ENCODE measurements at places on chromosomes 5 and 9. TPM values are rescaled to one million over a fixed set of nuclear protein-coding genes. Genes with fewer than 3 reads are reported as not detected.

DNA sequence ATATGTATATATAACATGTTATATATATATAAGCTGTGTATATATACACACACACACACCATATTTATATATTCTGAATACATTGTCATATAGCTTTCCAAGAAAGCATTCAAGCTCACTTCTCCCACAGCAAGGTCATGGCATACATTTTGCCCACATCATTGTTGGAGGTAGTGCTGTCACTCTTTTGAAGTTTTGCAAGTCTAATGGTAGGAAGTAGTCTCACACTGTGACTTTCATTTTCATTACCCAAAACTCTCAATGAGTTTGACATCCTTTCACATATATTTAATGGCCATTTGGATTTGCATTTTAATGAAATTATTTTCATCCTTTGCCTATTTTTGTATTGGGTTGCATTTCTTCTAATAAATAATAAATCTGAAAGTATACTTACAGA is 59.8 kb upstream of the COX7C start:
- no peak overlapping the region for H3K4me3 ChIP-seq
- no peaks in the 10 kb centered on the region for H3K27me3 ChIP-seq
- no peaks in the 10 kb centered on the region for H3K36me3 ChIP-seq
- no peak for DNase-seq
- no peak overlapping the region for H3K27ac ChIP-seq

GRCh38 chr5:123176224-123176937 is 87.3 kb downstream of the PRDM6 start:
- H3K4me3 ChIP-seq = no peak overlapping the region
- no peak for DNase-seq

DNA sequence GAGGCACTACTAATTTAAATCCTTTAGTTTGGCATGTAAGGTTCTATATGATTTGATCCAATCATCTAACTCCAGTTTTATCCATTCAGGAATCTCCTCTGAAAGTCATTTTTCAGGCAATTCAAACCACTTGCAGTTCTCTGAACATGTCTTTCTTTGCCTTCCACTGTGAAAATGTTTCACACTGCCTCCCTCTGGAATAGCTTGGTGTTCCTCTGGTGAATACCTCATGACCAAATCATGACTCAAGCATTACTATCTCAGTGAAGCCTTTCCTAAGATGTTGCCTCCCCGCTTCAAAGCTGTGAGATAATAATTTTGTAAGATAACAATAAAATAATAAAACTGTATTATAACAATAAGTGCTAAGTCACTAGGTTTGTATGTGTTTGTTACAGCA is 981.1 kb downstream of the DTWD2 start:
- H3K27me3 ChIP-seq = no peaks in the 10 kb centered on the region
- no peaks in the 10 kb centered on the region for H3K36me3 ChIP-seq
- no peak overlapping the region for H3K27ac ChIP-seq
- DNase-seq = no peak

GRCh38 chr9:114221706-114222465 is 66.5 kb downstream of the COL27A1 start:
- no peak overlapping the region for H3K4me3 ChIP-seq
- no peak overlapping the region for H3K27ac ChIP-seq
- no peaks in the 10 kb centered on the region for H3K36me3 ChIP-seq
- H3K27me3 ChIP-seq = no peaks in the 10 kb centered on the region

GRCh38 chr5:74051076-74051475 is 425.1 kb downstream of the ARHGEF28 start:
- no peak overlapping the region for H3K27ac ChIP-seq
- DNase-seq = no peak
- H3K4me1 ChIP-seq = no peaks in the 10 kb centered on the region
- H3K4me3 ChIP-seq = no peak overlapping the region

- no peaks in the 10 kb centered on the region for H3K27me3 ChIP-seq
- H3K27ac ChIP-seq = no peak overlapping the region
- DNase-seq = no peak
- H3K4me3 ChIP-seq = no peak overlapping the region
- no peaks in the 10 kb centered on the region for H3K36me3 ChIP-seq
- peaks cover 16% of the 10 kb centered on the region for H3K4me1 ChIP-seq
Observed at GRCh38 chr5:36945687-36946086, 69.1 kb downstream of the NIPBL start.

AGXT2 gene
- not detected for total RNA-seq

- H3K4me3 ChIP-seq = no peak overlapping the region
- peaks cover 7% of the 10 kb centered on the region for H3K27me3 ChIP-seq
- no peaks in the 10 kb centered on the region for H3K36me3 ChIP-seq
- no peaks in the 10 kb centered on the region for H3K4me1 ChIP-seq
Observed at GRCh38 chr9:86410281-86410680, 56.1 kb upstream of the TUT7 start.

RETREG1 gene
- total RNA-seq = 12.1 TPM

BASP1 gene
- 0.49 TPM for total RNA-seq

TAF11L5 gene
- total RNA-seq = not detected

GRCh38 chr5:75460942-75461610 is 50.4 kb downstream of the CERT1 start:
- no peak overlapping the region for H3K27ac ChIP-seq
- H3K4me1 ChIP-seq = peaks cover under 1% of the 10 kb centered on the region
- no peaks in the 10 kb centered on the region for H3K27me3 ChIP-seq
- DNase-seq = no peak
- no peaks in the 10 kb centered on the region for H3K36me3 ChIP-seq

DNA sequence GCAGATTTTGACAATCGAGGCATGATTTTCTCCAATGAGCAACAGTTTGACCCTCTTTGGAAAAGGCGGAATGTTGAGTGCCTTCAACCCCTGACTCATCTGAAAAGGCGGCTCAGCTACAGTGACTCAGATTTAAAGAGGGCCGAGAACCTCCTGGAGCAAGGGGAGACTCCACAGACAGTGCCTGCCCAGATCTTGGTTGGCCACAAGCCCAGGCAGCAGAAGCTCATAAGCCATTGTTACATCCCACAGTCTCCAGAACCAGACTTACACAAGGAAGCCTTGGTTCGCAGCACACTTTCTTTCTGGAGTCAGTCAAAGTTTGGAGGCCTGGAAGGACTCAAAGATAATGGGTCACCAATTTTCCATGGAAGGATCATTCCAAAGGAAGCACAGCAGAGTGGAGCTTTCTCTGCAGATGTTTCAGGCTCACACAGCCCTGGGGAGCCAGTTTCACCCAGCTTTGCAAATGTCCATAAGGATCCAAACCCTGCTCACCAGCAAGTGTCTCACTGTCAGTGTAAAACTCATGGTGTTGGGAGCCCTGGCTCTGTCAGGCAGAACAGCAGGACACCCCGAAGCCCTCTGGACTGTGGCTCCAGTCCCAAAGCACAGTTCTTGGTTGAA is 13.6 kb downstream of the PTPDC1 start:
- no peaks in the 10 kb centered on the region for H3K27me3 ChIP-seq
- no peaks in the 10 kb centered on the region for H3K36me3 ChIP-seq
- peaks cover 4% of the 10 kb centered on the region for H3K4me1 ChIP-seq
- no peak for DNase-seq

- no peaks in the 10 kb centered on the region for H3K27me3 ChIP-seq
- H3K4me3 ChIP-seq = no peak overlapping the region
- H3K36me3 ChIP-seq = no peaks in the 10 kb centered on the region
- DNase-seq = no peak
- H3K27ac ChIP-seq = no peak overlapping the region
- no peaks in the 10 kb centered on the region for H3K4me1 ChIP-seq
Observed at GRCh38 chr5:79464695-79465332, 49.1 kb downstream of the HOMER1 start.

GRCh38 chr9:95027914-95028852 is 289.3 kb downstream of the FANCC start:
- no peak for DNase-seq
- H3K4me1 ChIP-seq = no peaks in the 10 kb centered on the region
- no peaks in the 10 kb centered on the region for H3K36me3 ChIP-seq

FAM153A gene
- total RNA-seq = 5.8 TPM

All from CD8-positive, alpha-beta memory T cell (primary cell).